ENCODE measurements at places on chromosomes 4 and X.

DNA sequence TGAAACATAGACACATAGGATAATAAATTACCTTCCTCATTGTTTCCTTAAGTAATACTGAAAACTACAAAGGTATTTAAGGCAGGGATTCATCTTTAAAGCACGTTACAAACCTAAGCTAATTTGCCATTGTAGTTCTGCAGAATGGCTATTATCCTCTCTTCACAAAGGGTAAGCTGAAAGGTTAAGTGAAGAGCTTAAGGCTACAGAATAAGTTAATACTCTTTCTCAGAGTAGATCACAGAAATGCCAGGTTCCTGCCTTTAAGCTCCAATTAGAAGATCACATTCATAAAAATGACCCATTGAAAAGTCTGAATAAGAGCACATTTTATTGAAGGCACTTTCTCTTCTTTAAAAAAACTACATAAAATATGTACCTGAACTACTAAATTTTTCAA is 42.1 kb upstream of the PRDM5 start:
- no peak for DNase-seq

- DNase-seq, result no peak
Measured at GRCh38 chr4:38781854-38782261, 932 bp downstream of the TLR10 start.

DNA sequence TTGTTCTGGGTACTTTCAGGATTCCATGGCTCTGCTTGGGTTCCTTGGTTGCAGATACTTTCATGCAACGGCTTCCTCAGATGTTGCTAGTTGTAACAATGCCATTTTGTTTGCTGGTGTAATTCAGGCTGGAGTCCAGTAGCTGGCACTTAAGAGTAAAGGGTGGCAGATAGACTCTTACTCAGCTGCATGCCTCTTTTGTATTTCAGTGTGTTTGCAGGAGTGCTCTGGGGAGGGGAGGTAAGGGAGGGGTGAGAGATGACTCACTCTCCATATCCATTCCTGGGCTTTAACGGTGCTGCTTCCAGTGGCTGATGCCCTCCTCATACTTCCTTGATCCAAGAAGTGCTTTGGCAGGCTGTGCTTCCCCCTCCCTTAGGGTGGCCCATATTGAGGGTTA is 155.2 kb downstream of the ZNF330 start:
- no peak for DNase-seq

DNA sequence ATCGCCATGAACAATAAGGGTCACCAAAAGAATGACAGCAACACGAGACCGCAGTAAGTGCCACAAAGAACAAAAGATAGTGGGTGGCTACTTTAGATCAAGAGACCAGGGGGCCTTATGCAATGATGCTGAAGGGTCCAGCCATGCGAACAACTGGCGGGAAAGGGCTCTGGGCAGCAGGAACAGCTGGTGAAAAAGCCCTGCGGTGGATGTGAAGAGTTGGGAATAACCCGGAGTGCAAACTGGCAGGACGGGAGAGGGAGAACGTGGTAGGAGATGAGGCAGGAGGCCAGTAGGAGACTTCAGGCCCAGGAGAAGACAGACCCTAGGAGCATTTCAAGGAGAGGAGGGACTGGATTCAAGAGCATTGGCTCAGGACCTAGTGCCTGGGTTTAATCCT is 120.2 kb downstream of the AFAP1 start:
- DNase-seq, result no peak

- DNase-seq, result no peak
Measured at GRCh38 chr4:98481167-98481566, 177.2 kb downstream of the TSPAN5 start.

DNA sequence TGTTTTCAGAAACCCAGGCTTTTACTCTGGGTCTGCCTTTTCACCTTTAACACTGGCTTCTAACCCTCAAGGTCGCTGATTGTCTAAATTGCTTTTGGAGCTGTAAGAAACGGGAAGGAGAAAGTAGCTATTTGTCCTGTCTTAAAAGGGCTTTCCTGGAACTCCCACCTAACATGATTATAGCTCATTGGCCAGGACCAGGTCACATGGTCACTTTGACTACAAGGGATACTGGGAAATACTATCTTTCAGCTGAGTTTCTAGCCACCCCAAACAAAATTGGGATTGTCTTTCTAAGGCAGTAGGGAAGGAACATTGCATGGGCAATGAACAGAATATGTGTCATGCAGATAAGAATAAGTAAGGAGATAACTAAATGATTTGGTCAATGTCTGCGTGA is 106.7 kb upstream of the ARHGAP24 start:
- no peak for DNase-seq

GRCh38 chrX:25013632-25014365 is 2.0 kb downstream of the ARX start:
- no peak for DNase-seq

GRCh38 chrX:52821079-52821760 is 10.1 kb downstream of the XAGE5 start:
- DNase-seq, result no peak

- DNase-seq, result no peak
Measured at GRCh38 chr4:108458681-108459080, 161.7 kb upstream of the RPL34 start.

- peak; percentile 34 for DNase-seq
Measured at GRCh38 chr4:2009651-2010233, 968 bp upstream of the NELFA start.

- no peak for DNase-seq
Measured at GRCh38 chrX:39560271-39560670, 537.5 kb downstream of the BCOR start.

DNA sequence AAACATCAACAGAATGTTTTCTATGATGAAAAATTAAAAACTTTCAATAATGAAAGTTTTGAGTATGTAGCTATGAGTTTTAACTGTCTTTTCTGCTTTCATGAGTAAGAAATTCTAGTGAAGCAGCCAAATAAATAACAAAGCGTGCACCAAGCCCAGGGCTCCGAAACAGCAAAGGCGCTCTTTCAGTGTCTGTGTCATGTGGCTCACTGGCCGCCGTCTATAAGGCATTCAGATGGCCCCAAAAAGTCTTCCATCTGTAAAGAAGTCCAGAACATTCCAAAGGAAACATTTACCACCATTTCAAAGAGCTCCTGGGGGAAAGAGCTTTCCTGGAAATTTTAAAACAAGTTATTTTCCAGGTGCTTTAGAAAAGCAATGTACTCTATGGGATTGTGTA is 139.9 kb downstream of the AFAP1 start:
- DNase-seq, result no peak

GRCh38 chr4:154973244-154974035 is 192.4 kb downstream of the RBM46 start:
- no peak for DNase-seq

GRCh38 chrX:19698122-19698521 is 182.8 kb upstream of the MAP3K15 start:
- DNase-seq, result no peak

- DNase-seq, result no peak
Measured at GRCh38 chrX:69083361-69083760, 81.9 kb downstream of the PJA1 start.

DNA sequence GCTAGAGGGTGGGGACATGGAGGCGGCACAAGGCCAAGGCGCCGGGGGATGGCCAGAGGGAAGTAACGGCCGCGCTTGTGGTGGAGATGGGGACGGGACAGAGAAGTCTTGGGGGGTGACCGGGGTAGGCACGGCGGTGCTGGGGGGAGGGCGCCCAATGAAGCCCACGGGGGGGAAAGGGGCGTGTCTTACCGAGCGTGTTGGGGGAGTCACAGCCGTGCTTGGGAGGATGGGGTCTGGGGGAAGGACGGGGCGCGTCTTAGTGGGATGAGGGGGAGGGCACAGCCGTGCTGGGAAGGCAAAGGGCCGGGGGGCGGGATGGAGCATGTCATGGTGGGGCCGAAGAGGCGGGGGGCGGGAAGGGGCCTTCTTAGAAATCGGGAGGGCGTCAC is 952 bp downstream of the ARSD start:
- no peak for DNase-seq

- DNase-seq, result no peak
Measured at GRCh38 chrX:13109817-13110216, 65.4 kb upstream of the FAM9C start.

GRCh38 chrX:154809939-154810665 is 4.8 kb upstream of the MPP1 start:
- DNase-seq, result no peak

DNA sequence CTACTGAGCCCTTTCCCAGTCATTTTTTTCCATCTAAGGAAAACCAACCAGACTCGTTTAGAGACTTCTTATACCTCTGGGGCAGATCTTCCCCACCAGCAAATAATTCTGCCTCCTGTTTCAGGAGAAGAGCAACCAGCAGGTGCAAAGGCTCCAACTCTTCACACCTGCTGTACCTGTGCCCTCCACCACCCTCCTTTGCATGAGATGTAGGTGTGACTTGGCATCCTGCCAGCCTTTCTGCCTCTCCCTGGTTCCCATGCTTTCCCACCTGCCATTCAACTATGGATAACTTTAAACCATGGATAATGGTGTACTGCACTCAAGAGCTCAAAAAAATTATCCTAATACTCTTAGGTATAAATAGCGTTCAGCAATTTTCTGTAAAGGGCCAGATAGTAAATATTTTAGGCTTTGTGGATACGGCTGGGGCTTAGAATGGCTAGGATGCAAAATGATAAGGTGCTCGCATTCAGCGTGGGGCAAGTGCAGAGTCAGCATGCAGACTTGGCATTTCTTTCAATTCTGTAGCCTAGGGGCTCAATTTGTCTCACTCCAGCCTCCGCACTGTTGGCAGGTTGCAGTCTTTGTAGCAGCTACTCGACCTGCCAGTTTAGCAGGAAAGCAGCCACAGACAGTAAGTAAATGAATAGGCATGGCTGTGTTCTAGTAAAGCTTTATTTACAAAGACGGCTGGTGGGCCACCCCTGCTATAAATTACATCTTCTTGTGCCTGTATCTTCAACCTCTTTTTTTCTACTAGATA is 79.8 kb downstream of the HCCS start:
- DNase-seq, result no peak

DNA sequence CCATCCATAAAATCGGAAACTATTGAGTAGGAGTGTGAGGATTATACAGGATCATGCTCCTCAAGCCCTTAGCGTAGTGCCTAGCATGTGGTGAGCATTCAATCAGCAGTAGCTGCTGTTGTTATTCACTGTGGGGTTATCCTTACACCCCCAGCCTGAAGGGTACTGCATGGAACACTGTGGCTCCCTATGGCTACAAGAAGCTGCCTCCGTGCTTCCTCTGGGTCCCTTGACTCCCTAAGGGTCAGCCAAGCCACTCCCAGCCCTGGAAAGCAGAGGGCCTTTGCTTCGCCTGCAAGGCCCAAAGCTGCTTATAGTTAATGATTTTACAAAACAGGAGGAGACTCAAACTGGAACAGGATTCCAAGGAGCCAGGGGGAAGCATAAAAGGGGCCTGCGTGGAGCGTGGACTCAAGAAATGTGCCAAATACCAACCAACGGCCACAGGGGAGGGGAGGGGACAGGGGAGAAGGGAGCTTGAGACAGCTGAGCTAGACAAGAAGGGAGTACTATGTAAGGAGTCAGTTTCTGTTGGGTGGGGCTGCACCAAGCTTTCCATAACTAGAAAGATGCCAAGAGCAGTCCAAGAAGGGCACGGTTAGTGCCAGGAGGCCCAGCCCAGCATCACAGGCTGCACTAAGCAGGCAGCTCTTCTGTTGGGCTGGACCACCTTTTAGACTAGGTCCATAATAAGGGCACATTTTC is 15.9 kb downstream of the SEPTIN6 start:
- DNase-seq, result no peak

GRCh38 chr4:54447304-54447703 is 210.5 kb upstream of the KIT start:
- no peak for DNase-seq

DNA sequence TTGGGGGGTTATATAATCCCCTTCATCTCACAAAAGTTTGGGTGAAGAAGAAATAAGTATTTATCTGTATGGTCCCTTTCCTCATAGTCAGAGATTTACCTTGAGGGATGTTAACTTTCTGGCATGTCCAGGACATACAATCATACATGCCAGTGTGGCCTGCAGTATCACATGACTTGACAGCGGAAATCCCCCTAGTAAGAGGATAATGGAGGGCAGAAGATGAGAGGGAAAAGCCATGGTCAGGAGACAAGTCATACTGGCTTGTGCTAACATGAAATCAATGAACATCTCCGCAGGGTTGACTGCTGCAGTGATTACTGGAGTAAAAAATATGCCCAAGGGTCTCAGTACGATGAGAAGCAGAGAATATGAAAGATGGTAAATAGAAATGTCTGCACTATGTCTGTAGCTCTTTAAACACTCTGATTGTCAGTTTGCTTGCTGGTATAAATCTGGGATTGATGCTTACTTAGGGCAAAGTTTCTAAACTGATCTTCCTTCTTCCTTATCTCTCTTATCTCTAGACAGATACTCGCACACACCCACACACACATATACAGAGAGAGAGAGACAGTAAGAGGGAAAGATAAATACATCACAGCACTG is 1385.6 kb upstream of the ADGRL3 start:
- no peak for DNase-seq

GRCh38 chrX:154734061-154734781 is 16.7 kb downstream of the GAB3 start:
- no peak for DNase-seq

DNA sequence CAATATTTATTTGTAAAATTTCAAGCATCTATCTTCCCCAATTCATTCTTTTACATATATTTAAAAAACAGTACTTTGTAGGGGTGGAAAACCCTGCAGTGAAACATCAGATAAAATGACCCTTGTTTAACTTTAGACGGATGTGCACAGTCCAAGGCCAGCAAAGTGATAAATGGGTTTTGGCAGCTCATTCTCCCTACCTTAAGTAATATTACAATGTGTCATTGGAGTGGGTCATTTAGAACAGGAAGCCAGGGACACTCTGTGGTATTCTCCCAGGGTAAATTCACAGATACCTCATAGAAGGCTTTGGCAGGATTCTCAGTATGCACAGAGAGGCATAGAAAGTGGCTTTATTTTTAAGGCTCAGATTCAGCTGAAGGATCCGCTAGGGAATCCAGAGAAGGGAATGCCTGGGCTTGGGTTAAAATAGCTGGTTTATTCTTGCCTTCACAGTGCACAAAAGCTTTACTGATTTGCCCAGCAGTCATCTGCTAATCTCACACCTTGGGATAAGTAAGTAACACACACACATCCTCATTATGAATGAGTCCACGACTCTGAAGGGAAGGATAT is 206.7 kb downstream of the RASL11B start:
- DNase-seq, result no peak

GRCh38 chr4:8242782-8243560 is 26.6 kb upstream of the HTRA3 start:
- no peak for DNase-seq

DNA sequence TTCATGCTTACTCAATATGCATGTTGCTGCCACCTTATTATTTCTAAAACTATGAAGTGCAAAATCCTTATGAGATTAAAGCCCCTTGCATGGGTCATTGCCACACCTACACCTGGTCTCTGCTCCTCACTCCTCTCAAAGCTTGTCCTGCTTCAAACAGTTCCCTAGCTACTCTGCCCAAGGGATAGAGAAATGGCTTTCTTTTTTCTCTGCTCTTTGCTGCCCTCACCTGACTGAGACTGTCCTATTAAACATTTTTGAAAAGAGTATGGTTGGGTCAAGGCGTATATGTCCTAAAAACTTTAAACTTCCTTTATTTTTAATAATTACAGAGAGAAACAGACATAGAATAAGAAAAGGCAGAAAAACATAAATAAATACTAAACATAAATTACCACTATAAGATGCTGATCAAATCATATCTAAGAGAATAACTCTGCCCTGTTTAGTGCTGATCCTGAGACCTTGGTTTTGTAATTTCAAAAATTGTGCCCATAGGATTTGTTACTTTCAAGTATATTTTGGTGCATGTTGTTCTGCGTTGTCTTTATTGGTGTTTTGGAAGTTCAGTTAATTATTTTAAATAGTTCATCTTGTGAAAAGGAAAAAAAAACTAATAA is 704.9 kb upstream of the PABPC4L start:
- DNase-seq, result no peak
